Activated naive CD4-positive, alpha-beta T cell treated with anti-CD3 and anti-CD28 coated beads for 36 hours (primary cell): ENCODE measurements at places on chromosomes 16 and 17. TPM values are rescaled to one million over a fixed set of nuclear protein-coding genes. Genes with fewer than 3 reads are reported as not detected.

GRCh38 chr16:68510775-68511174 is 28.3 kb upstream of the ZFP90 start:
- no peak overlapping the region for H3K4me3 ChIP-seq
- DNase-seq = no peak
- no peak overlapping the region for H3K27ac ChIP-seq
- H3K36me3 ChIP-seq = no peaks in the 10 kb centered on the region
- H3K27me3 ChIP-seq = no peaks in the 10 kb centered on the region

DNA sequence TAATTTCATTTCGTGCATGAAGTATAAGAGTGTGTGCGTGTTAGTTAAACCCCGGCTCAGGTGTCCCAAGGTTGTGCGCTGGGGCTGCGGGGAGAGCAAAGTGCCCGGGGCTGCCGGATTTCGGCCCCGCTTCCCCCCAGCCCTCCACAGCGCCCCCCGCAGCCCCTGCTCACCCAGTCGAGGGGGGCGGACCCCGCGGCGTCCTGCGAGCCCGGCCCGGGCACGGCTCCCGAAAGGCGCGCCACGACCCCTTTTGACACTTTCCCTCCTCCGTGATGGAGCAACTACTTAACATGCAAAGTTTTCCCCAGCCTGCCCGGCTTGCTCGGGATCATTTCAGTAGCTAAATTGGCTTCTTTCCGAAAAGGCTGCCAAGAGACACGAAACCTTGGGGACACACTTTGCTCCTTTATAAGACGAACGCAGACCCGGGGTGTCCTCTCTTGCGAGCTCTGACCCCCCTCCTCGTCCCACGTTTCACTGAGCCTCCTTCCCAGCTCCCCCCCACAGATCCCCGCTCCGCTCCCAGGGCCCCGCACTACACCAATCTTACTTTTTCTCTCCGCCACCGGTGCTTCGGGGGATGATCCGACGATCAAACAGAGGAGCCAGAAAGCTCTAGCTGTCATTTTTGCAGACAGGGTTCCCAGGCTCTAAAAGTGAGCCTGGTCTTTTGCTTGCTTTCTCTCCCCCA is 552 bp downstream of the C17orf58 start:
- no peaks in the 10 kb centered on the region for H3K36me3 ChIP-seq
- H3K4me3 ChIP-seq = peak overlapping the region; percentile 78
- peaks cover 17% of the 10 kb centered on the region for H3K27me3 ChIP-seq
- no peak overlapping the region for H3K27ac ChIP-seq
- DNase-seq = peak; percentile 26

DNA sequence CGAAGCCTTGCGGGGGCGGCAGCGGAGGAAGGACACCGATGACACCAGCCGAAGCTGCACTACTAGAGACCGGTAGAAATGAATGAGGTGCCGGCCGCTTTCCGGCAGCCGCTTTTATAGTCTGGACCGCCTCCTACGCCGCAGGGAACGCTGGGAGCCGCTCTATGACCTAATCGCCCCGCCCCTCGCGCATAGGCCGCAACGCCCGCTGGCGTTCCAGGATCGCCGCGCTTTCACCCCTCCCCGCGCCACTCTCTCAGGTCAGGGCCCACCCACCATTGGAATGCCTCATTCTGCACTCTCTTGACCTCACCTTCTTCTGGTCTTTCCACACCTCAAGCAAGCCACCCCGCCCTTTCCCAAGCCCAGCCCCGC is at the start of gene DDX5:
TSS of gene DDX5 (minus strand) at position 89 of the 375 bp plus-strand sequence. CDS start 170 bp downstream, outside the sequence.
- peaks cover 62% of the 10 kb centered on the region for H3K36me3 ChIP-seq
- peaks cover 56% of the 10 kb centered on the region for H3K4me1 ChIP-seq
- H3K4me3 ChIP-seq = peak within 1 kb of the TSS; percentile 92
- no peaks in the 10 kb centered on the region for H3K27me3 ChIP-seq
- H3K27ac ChIP-seq = peak within 1 kb of the TSS; percentile 99

SIRT7 gene
- 18.8 TPM for total RNA-seq

DNA sequence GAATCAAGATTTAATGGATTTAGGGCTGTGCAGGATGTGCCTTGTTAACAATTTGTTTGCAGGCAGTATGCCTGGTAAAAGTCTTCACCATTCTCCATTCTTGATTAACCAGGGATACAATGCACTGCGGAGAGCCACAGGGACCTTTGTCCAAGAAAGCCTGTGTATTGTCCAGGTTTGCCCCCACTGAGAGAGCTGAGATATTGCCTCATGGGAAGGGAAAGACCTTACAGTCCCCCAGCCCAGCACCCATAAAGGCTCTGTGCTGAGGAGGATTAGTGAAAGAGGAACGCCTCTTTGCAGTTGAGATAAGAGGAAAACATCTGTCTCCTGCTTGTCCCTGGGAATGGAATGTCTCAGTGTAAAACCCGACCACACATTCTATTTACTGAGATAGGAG is 2169.6 kb downstream of the TP53TG3F start:
- no peak overlapping the region for H3K4me3 ChIP-seq
- no peaks in the 10 kb centered on the region for H3K4me1 ChIP-seq
- no peaks in the 10 kb centered on the region for H3K36me3 ChIP-seq
- no peaks in the 10 kb centered on the region for H3K27me3 ChIP-seq
- no peak for DNase-seq
- no peak overlapping the region for H3K27ac ChIP-seq

- H3K4me3 ChIP-seq = no peak overlapping the region
- H3K4me1 ChIP-seq = no peaks in the 10 kb centered on the region
- H3K27me3 ChIP-seq = no peaks in the 10 kb centered on the region
- DNase-seq = no peak
- H3K36me3 ChIP-seq = peaks cover 49% of the 10 kb centered on the region
Measured at GRCh38 chr16:58709333-58709732, 24.8 kb upstream of the SLC38A7 start.

DNA sequence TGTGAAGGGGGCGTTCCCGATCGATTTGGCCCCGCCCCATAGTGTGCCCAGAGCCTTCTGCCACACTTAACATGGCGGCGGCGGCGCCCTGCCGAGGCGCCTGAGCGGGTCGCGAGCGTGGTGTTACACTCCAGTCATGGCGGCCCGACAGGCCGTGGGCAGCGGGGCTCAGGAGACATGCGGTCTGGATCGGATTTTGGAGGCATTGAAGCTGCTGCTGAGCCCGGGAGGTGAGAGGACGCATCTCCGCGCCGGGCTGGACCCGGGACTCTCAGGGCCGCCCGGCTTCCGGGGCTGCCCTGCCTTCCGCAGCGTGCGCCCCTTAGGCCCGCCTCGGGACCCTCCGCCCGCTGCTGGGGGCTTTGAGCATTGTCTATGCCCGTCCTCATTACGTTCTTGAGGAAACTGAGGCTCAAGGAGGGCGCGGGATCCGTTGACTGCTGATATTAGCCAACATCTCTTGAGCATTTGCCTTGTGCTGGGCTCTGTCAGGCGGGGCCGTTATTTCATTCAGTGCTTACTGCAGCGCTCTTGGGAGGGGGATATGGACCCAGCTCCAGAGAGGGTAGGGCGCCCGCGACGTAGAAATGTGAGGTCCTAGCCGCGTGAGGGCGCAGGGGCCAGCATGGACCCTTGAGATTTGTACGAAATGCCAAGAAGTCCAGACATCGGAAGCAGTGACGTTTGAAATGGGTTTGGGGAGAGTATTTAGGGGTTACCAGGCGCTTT is at the start of gene TANGO6:
TSS of gene TANGO6 (plus strand) at position 50 of the 729 bp plus-strand sequence. CDS start at position 137, 87 bp downstream.
- peak within 1 kb of the TSS; percentile 96 for H3K4me3 ChIP-seq
- H3K27me3 ChIP-seq = no peaks in the 10 kb centered on the region

- DNase-seq = no peak
- H3K4me1 ChIP-seq = peaks cover 29% of the 10 kb centered on the region
Measured at GRCh38 chr17:48515925-48516900, 14.6 kb downstream of the HOXB1 start.
